Astrocyte (in vitro differentiated cells and primary cell): ENCODE measurements at places on chromosomes 3 and 15. TPM values are rescaled to one million over a fixed set of nuclear protein-coding genes. Genes with fewer than 3 reads are reported as not detected.
A peak's percentile ranks its signal among the peaks of the same experiment; 100 is the strongest.

GRCh38 chr3:184727357-184728009 lies 15.6 kb upstream of the MAGEF1 start:
- DNase-seq, result peak; percentile 52
- H3K36me3 ChIP-seq, result no peaks in the 10 kb centered on the region
- no peak overlapping the region for H3K27ac ChIP-seq
- no peak overlapping the region for H3K4me3 ChIP-seq

DNA sequence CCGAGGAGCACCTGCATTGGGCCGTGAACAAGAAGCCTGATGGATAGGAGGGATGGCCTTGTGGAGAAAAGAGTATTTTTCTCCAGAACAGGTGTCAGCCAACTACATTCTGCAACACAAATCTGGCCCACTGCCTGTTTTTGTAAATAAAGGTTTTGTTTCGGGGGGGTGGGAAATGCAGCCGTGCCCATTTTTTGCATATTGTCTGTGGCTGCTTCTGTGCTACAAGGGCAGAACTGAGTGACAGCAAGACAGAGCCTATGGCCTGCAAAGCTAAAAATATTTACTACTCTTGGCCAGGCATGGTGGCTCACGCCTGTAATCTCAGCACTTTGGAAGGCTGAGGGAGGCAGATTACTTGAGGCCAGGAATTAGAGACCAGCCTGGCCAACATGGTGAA lies 95.9 kb upstream of the AKAP13 start:
- no peak overlapping the region for H3K4me3 ChIP-seq
- no peak overlapping the region for H3K27ac ChIP-seq
- no peaks in the 10 kb centered on the region for H3K4me1 ChIP-seq
- H3K36me3 ChIP-seq, result no peaks in the 10 kb centered on the region
- no peak for DNase-seq

- H3K27ac ChIP-seq, result no peak overlapping the region
- H3K4me1 ChIP-seq, result no peaks in the 10 kb centered on the region
- H3K36me3 ChIP-seq, result no peaks in the 10 kb centered on the region
Observed at GRCh38 chr3:53616321-53616720, 121.9 kb downstream of the CACNA1D start.

STRIT1 gene
- not detected in 2 replicates for total RNA-seq

DNA sequence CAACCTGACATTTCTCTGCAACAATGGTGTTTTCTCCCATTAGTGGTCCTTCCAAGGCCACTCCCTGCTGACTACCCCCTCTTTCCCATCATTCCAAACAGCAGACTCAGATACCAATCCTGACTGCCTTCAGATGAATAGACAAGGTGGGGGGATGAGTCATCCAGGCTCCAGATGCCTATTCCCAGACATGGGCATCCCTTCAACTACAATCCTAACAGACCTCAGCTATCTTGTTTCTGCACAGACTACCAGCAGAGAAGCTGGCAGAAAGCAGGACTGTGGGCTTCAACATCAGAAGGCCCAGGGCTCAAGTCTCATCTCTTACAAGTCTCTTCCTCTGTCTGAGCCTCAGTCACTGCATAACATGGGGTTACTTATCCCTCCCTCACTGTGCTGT lies 2.2 kb downstream of the RBP1 start:
- no peaks in the 10 kb centered on the region for H3K27me3 ChIP-seq
- peaks cover 77% of the 10 kb centered on the region for H3K4me1 ChIP-seq
- H3K27ac ChIP-seq, result peak overlapping the region; percentile 95
- peaks cover 16% of the 10 kb centered on the region for H3K36me3 ChIP-seq
- DNase-seq, result peak; percentile 96

GRCh38 chr15:90866161-90866715 lies 2.1 kb upstream of the FURIN start:
- DNase-seq, result no peak
- no peaks in the 10 kb centered on the region for H3K36me3 ChIP-seq
- H3K4me1 ChIP-seq, result peaks cover 24% of the 10 kb centered on the region
- no peak overlapping the region for H3K27ac ChIP-seq
